ENCODE measurements at places on chromosomes 4 and X.

GRCh38 chr4:126595643-126596042 is 1037.1 kb upstream of the INTU start:
- no peak for DNase-seq

DNA sequence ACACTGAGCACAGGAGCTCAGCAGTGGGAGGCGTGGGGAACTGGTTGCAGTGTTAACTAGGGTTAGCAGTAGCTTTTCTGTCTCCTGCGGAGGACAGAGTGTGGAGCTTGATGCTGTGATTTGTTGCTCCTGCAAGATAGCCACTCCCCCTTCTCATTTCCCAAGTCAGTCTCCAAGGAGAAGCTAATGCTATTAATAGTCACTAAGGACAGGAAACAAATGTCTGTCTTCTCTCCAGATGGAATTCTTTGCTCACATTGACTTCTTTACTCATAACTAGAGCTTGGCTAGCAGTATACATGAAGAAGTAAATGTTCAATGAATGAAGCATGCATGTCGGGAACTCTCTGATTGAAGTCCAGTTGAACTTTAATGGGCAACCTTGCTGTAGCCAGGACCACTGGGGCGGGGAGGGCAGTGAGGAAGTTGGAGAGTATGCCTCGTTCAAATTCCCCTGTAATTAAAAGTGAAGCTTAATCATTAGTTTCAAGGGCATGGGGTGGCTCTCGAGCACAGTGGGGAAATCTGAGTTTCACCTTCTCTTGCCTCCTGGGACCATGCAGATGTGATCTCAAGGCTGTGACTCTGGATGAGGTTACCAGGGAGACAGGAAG is 156.6 kb upstream of the SCML1 start:
- DNase-seq = peak; percentile 63

DNA sequence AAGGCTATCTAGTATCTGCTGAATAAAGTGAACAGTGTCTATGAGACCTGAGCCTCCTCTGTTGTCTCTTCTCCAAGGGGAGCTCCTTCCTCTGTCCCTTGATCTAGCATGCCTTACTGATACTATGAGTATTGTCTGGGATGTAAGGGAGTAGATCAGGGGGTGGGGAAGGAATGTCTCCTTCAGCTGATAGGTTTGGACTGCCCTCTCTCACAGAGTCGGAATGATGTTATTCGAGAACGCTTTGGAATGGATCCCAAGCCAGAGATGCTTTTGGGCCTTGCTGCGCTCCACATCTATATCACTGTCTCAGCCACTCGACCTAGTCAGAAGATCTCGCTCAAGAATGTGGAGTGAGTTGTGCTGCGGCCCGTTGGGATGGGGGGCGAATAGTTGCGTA is 68.3 kb upstream of the PRPS1 start:
- no peak for DNase-seq

GRCh38 chr4:69999420-69999819 is 3.7 kb downstream of the STATH start:
- no peak for DNase-seq

- DNase-seq = no peak
These were observed 60.8 kb downstream of the SPCS3 start for GRCh38 chr4:176380352-176381157.

GRCh38 chrX:134868771-134869495 is 121.9 kb upstream of the SMIM10 start:
- DNase-seq = peak; percentile 61

GRCh38 chr4:85495621-85496020 is 20.7 kb downstream of the ARHGAP24 start:
- DNase-seq = no peak

- DNase-seq = no peak
These were observed 438.5 kb downstream of the INPP4B start for GRCh38 chr4:142407596-142407995.

- DNase-seq = no peak
These were observed 65.4 kb downstream of the NKX6-1 start for GRCh38 chr4:84433633-84434222.

DNA sequence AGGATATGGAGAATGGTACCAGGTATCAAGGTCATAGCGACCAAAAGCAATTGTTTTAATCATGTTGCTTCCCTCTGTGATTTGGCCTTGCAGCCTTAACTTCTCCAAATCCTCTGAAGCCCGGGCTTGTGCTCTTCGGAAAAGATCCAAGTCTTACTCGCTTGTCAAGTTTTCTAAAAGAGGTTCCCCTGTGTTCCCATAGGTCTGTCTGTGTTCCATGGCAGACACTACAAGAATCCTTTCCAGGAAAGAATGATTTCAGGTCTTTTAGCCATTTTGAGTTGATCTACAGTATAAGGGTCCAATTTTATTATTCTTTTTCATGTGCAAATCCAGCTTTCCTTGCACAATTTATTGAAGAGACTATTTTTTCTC is 710.6 kb upstream of the DIAPH2 start:
- no peak for DNase-seq

DNA sequence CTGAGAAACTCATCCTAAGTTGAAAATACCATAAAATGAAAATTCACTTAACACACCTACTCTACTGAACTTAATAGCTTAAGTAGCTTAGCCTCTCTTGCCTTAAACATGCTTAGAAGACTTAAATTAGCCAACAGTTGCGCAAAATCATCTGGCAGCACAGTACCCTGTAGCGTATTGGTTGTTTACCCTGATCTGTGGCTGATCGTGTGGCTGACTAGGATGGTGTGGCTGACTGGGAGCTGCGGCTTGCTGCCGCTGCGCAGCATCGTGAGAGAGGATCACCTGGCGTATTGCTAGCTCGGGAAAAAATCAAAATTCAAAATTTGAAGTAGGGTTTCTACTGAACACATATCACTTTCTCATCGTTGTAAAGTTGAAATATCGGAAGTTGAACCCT is 6.3 kb downstream of the RUFY3 start:
- DNase-seq = no peak

- no peak for DNase-seq
These were observed 8.5 kb upstream of the KLHL34 start for GRCh38 chrX:21666679-21667078.

DNA sequence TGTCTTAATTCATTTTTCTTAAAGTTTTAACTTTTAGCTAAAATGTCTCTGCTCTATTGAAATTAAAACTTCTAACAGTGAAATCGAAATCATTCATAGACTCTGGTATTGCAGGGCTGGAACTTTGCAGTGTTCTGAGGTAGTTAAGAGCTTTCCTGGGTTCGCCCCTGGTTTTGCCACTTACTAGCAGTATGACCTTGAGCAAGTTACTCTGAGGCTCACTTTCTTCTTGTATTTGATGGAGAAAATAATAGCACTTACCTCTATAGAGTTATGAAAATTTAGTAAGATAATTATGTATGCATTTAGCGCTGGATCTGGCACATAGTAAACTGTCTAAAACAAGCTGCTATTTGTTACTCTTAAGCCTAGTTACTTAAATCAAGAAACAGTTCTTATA is 1.7 kb downstream of the SLAIN2 start:
- DNase-seq = no peak

- DNase-seq = no peak
These were observed 144.3 kb downstream of the CAMK2D start for GRCh38 chr4:113617195-113617594.

- no peak for DNase-seq
These were observed 76.5 kb downstream of the SLC9A6 start for GRCh38 chrX:136061696-136062095.

DNA sequence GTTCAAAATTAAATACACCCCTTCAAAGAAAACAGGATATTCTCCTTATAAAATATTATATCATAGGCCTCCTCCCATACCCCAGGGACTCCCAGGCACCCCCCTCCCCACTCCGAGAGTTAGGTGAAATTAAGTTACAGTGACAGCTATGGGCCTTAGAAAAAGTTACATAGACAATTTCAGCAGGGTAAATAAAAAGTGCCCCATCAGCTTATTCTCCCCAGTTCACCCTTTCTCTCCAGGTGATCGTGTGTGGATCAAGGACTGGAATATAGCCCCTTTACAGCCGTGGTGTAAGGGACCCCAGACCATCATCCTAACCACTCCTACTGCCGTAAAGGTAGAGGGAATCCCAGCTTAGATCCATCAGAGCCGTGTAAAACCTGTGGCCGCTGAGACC is 147.6 kb upstream of the FGF16 start:
- no peak for DNase-seq

- peak; percentile 72 for DNase-seq
These were observed 64.9 kb downstream of the POLR2B start for GRCh38 chr4:57043347-57044251.

DNA sequence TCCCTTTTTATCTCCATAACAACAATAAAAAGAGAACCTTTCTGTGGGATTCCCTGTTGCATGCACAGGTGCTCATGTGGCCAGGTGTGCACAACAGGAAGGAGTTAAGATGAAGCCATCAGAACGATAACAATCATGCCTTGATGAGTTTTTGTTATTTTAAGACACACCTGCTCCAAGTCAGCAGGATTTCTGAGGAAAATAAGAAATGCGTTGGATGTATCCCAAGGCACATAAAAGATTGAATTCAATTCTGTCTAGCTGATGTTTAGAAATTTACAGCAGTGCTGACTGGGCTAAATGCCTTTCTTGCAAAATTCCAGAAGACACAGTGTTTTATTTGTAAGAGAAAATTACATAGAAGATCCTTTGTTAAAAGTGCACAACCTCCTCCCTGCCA is 1678.2 kb downstream of the ARAP2 start:
- DNase-seq = no peak

GRCh38 chrX:123603491-123603890 is 129.4 kb downstream of the THOC2 start:
- DNase-seq = no peak

DNA sequence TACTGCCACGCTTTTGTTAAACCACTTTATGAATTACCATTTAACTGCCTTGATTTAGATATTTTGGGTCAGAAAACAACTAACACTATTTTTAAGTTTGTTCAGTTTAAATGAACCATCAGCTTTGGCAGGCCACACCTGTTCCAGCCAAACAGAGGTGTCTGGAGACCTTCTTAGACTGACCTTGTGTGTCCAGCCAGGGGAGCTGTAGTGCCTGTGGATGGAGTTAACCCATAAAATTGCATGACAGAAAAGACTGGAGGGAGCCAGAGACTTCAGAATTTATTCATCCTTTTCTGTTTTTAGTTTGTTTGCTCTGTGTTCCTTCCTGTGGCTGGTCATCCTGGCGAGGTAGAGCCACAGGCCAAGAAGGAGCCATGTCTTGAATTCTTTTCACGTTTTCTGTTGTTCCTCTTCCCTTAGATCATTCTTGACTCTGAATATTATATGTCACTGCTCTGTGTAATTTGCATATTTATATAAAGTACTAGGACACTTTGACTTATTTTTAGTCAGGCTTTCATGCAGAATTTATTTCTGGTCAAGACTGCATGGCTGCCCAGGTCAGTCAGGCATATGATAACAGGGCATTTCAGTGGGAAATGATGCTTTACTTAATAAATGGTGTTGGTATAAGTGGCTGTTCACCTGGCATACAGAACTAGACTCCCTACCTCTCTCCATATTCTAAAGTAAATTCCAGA is 26.7 kb downstream of the HERC3 start:
- no peak for DNase-seq

DNA sequence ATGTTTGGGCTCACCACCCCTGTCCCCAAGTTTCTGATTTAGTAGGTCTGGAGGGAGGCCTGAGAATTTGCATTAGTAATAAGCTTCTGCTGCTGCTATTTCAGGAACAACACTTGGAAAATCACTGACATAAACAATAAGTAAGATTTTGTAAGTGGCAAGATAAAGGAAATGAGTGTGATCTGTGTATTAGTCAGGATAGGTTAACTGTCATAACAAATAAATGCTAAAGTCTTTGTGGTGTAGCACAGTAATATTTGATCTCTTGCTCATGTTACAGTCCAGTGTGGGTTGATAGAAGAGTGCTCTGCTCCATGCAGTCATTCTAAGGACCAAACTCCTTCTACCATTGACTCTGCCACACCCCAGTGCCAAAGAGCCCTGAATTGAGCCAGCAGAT is 67.0 kb downstream of the NHS start:
- peak; percentile 24 for DNase-seq

- no peak for DNase-seq
These were observed 127.0 kb downstream of the PPA2 start for GRCh38 chr4:105346869-105347268.

DNA sequence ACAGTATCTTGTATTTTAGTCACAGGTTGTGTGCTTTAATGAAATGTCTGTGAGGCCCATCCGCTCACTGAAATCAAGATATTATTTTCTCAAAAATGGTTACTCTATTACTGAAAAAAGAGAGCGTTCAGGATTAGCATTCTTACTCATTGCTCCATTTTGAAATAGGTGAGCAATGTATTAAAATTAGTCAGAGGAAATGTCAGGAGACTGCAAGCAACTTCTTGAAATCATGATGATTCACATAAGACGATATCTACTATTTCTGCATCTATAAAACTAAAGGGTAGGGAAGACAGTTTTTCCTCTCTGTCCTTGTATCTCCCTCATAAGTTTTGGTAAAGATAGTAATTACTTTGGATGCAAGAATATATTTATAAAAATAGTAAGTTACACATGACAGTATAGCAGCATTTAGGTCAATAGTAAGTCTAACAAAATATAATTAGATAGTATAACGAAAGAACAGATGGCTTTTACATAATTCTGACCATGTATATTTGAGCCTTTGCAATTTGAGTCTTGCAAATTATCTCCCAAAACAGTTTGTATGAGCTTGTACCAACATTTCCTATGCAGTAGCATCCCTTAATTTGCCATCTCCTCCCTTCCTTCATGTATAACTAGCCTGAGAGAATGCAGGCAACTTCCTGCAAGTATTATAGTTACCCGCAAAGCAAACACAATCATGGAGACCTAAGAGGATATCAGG is 937.8 kb downstream of the PCDH7 start:
- no peak for DNase-seq

- DNase-seq = no peak
These were observed 5.6 kb downstream of the CYSLTR1 start for GRCh38 chrX:78321809-78322208.

DNA sequence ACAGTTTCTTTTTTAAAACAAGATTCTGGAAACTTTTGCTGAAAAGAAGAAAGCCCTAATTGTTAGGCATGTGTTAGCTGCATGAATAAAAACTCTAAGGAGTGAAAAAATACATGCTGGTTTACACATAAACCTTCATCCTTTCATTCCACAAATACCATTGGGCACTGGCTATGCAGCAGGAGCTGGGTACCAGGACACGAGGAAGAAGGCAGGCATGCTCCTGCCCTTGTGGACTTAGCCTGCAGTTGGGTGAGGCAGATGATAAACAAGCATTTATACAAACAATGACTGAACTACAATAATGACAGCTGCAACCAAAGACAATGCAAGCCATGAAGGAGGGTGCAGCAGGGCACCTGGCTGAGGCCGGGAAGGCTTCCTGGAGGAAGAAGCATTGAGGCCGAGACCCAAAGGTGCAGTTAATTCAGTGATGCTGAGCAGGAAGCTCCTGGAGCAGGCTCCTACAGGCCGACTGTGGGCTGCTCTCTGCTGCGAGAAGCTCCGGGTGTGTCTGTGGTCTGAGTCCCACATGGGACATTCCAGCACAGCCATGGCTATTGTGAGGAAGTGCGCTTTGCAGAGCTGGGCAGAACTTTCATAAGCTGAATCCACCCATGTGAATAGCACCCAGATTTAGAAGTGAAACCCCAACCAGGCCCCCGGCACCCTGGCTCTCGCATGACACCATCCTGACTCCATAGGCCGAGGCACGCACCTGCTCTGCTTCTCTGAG is 44.0 kb upstream of the MXD4 start:
- peak; percentile 46 for DNase-seq
